ENCODE measurements at places on chromosomes 6 and 20.

GRCh38 chr6:158528826-158529225, 31.1 kb upstream of the TMEM181 start:
- DNase-seq, result no peak

GRCh38 chr20:41524980-41525613, 93.1 kb downstream of the CHD6 start:
- peak; percentile 75 for DNase-seq

DNA sequence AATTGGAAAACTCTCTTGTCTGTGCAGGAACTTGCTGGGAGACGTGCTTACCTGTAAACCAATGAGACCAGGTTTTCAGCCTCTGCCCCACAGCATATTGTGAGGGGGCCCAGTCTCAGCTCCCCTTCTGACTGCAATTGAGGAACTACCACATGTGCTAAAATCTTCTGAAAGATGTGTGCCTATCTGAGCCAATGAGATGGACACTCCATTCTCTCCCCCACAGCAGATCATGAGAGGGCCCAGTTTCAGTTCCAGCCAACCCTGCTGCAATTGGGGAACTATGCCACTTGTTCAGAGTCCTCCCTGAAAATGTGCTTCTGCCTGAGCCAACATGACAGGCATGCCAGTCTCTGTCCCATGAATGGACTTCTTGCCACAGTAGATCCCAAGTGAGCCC, 20.9 kb upstream of the PI3 start:
- DNase-seq, result no peak

- no peak for DNase-seq
These were observed 63.9 kb downstream of the JARID2 start for GRCh38 chr6:15309611-15310283.

- DNase-seq, result no peak
These were observed 1.6 kb upstream of the APMAP start for GRCh38 chr20:24994186-24994465.

GRCh38 chr6:111747829-111748228, 125.4 kb downstream of the FYN start:
- DNase-seq, result no peak

GRCh38 chr6:137867685-137868509, 838 bp downstream of the TNFAIP3 start:
- peak; percentile 33 for DNase-seq

- no peak for DNase-seq
These were observed 17.4 kb upstream of the GTSF1L start for GRCh38 chr20:43744151-43744611.

DNA sequence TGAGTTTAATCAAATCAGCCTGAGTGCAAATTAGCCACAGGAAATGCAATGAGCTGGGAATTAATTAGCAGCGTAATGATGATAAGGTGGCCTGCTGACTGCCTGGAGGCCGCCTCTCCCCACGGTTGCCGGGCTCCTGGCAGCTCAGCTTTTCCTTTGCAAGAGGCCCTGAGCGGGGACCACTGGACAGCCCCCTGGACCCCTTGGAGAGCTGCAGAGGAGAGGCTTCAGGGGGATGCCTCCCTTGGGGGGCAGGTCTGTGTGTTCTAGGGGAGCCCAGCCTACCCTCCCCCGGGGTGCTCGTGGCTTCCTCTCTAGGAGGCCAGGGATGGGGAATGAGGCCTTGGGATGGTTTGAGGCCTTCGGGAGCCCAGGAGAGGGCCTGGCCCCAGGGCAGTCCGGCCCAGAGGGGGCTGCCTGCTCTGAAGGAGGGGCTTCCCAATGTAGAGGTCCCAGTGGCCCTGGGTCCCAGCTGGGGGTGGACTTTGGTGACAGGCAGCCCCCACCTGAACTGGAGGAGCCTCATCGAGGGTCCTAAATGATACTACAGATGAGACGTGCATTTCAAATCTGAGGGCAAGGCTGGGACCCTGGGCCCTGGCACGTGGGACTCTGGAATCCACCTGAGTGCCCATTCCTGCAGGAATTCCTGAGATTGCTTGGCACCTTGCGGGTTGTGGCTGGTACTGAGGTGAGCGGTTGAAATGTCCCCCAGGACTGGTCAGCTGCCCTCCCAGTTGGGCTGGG, 66.4 kb upstream of the BHLHE23 start:
- DNase-seq, result no peak

- no peak for DNase-seq
These were observed 102.6 kb upstream of the ZFP64 start for GRCh38 chr20:52294106-52294628.

DNA sequence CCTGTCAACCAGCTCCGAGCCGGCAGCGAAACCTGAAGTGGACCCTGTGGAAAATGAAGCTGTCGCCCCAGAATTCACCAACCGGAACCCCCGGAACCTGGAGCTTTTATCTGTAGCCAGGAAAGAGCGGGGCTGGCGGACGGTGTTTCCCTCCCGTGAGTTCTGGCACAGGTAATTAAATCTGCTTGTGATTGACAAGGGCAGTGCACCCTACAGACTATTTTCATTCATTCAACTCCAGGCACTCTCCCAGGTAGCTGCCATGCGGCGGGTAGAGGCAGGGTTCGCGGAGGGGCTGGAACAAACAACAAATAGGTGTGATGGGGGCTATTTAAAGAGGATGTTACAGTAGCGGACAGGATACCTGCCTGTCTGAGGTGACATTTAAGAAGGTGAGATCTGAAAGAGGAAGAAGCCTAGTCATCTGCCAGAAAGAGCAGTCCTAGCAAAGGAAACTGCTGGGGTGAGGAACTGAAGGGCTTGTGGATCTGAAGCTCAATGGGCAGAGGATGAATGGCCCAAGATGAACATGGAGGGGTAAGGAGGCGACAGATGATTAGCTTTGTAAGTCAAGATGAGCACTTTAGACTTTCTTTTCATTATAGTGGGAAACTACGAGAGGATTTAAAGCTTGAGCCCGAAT, 810 bp downstream of the MRPL18 start:
- DNase-seq, result no peak

- no peak for DNase-seq
These were observed 25.1 kb downstream of the PLCG1 start for GRCh38 chr20:41162396-41162795.

- no peak for DNase-seq
These were observed 203.3 kb downstream of the PREX1 start for GRCh38 chr20:48624315-48625020.

DNA sequence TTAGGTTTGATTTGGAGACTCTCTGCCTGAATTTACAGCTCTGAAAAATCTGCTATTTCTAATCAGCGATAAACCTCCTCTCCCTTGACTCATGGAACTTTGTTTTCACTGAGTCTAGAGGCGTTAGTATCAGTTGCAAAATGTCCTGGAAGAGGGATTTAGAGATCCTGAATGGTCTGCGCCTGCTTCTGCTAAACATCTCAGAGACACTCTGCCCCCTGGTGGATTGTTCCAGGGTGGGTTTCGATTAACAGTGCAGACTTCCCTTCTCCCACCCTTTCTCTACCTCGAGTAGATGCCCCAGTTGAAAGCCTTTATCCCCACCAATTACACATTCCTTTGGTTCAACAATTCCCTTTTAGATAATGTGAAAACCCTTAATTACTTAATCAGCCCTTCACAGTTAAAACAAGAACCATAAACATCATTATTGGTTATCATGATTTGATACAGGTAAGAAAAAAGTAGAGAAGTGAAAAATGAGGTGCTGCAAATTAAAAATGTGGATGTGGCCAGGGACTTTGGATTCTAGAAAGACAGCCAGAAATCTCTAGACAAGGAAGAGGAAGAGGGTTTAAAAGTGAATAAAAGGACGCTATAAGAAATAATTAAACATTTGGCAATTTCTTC, 5.5 kb downstream of the HTR1B start:
- peak; percentile 76 for DNase-seq

GRCh38 chr6:104704191-104704590, 155.5 kb downstream of the HACE1 start:
- DNase-seq, result no peak

DNA sequence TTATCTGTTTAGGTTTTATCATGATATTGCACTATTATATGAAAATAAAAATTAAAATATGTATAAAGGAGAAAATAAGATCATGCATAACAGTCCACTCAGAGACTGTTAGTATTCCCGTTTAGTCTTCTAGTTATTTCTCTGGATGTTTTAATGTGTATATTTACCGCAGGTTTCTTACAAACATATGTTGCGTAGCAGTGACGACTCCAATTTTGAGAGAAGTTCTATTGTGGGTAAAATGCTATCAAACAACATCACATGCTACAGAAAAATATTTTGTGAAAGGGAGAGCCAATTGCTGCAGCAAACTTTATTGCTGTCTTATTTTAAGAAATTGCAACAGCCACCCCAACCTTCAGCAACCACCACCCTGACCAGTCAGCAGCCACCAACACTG, 72.4 kb upstream of the NXT1 start:
- no peak for DNase-seq

- no peak for DNase-seq
These were observed 7.9 kb downstream of the RSPH4A start for GRCh38 chr6:116624036-116624805.

DNA sequence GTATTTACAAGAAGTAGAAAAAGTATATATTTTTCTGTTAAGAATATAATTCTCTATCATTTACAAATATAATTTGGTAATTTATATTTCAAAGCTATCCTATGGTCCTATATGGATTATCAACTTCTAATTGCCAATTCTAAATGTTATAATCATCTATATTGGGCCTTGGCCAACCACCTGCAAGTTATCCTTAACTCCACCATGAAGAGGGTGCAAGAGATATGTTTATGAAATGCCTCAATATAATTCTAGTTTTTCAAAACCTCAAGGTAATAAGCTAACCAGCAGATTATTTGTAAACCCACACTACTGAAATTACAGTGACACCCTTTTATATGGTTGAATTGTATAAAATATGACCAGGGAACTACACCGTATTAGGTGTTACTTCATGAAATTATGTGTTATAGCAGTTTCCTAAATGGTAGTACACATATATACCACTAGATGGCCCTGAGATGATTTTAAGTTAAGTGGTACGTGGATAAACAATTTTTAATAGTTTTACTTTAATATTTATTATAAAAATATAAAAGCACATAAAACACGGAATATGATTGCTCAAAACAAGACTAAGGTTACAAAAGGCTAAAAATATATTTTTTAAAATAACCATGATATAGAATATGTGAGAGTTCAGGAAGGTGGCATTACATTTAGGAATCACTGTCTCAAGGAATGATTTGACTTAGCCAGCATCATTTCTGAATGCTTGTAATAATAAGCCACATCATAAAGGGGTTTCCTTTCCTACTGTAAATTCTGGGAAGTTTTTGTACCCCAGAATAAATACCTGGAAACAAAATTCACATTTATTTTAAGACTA, 9.8 kb upstream of the PNISR start:
- no peak for DNase-seq
